ENCODE measurements at places on chromosomes 11 and 22.

GRCh38 chr11:108802492-108802891 lies 137.6 kb downstream of the DDX10 start:
- no peak for DNase-seq

GRCh38 chr11:76120513-76121101 lies 85.7 kb downstream of the WNT11 start:
- no peak for DNase-seq

DNA sequence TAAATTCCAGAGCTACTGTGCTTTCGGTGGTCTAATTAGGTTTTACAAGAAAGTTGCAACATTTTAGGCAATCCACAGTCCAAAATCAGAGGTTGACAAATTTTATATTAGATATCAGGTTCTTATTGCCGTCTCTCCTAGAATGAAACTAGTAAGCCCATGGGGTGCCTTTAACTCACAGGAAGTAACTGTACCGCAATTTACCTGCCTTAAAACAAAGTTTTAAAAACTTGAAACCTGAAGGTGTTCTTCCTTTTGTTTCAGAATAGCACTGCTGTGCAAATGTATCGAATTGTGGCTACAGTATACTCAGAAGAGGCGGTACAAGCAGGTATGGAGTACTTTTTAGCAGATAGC lies 77.2 kb downstream of the PISD start:
- DNase-seq, result no peak

- no peak for DNase-seq
Observed at GRCh38 chr11:81744336-81745116, 989.1 kb downstream of the FAM181B start.

DNA sequence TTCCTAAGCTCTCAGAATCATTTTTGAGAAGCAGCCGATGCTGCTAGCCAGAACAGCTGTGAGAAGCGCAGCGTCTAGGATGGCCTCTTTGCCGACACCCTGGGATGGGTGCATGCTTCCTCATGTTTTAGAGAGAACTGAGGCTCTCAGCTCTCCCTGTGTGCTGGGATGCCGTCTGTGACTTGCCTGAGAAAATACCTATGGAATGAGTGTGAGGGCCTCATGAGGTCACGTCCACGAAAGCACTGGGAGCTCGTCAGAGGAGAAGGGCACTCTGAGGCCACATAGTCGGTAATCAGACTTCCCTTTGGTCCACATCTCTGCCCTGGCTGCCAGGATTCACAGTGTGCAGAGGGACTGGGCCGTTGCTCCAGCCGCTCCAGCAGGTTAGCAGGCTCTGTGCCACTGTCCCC lies 54.7 kb downstream of the MICAL3 start:
- no peak for DNase-seq

DNA sequence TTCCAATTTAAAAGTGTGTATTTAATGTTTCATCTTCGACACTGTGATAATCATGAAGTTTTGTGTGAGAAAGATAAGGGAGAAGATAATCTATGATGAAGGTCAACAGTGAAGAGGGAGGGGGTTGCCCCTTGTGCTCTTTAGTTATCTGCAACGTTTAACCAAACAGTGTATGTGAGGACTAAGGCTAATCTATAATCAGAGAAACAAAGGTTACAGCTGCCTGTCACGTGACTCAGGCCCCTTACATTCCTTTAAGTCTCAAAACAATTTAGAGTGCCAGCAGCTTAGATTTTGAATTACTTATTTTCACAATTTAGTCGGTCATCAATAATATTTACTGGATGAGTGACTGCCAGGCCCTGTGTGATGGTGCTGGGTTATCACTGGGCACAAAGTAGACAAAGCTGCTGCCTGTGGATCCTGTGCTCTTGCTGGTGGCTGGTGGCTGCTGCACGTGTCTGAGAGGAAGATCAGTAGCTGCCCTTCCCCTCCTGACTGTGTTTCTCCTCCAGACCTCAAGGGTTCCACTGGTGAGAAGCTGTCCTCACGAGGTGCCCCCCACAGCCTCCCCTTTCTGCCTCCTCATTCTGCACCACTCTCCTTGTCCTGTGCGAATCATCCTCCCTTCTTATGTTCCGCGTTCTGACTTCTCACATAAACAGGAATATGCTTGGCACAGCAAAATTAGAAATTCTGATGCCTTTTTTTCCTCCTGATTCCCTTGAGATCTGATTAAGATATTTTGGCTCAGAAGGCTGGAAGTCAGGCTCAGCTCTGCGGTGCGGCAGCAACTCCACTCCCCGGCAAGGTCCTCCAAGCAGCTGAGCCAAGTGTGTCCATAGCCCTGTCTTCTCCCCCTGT lies 331.1 kb upstream of the B3GAT1 start:
- DNase-seq, result no peak

- DNase-seq, result no peak
Observed at GRCh38 chr11:102111011-102111786, 952 bp downstream of the YAP1 start.

DNA sequence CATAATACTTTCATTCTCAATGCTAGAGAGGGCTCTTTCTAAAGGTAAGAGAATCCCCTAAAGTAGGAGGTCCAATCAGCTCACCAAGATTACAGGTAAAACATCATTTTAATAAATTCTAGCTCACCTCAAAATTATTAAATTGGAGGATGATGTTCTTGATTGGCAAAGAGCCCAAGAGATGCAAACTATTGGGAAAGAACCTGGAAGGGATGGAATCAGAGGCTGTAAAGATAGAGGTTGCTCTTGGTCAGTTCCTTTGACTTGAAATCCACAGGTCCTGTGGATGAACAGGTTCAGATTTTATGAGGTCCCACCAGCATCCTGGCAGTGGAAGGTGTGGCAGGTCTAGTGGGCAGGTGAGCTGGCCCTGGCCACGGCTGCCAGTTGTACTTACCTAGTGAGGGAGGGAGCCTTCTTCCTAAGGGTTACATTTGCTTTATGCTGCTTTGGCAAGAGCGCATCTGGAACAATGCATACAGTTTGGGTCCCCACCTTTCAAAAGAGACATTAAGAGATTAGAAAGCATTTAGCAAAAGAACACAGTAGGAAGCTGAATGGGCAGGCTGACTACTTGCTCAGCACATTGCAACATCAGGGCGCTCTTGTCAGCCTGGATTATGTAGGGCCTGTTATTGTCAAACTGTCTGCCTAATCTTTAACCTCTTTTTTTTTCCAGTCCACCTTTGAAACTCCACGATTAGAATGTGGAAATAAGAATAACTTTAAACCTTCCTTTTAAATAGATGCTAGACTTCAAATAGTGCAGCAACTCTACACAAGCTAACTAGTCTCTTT lies 97.0 kb downstream of the RDX start:
- no peak for DNase-seq

DNA sequence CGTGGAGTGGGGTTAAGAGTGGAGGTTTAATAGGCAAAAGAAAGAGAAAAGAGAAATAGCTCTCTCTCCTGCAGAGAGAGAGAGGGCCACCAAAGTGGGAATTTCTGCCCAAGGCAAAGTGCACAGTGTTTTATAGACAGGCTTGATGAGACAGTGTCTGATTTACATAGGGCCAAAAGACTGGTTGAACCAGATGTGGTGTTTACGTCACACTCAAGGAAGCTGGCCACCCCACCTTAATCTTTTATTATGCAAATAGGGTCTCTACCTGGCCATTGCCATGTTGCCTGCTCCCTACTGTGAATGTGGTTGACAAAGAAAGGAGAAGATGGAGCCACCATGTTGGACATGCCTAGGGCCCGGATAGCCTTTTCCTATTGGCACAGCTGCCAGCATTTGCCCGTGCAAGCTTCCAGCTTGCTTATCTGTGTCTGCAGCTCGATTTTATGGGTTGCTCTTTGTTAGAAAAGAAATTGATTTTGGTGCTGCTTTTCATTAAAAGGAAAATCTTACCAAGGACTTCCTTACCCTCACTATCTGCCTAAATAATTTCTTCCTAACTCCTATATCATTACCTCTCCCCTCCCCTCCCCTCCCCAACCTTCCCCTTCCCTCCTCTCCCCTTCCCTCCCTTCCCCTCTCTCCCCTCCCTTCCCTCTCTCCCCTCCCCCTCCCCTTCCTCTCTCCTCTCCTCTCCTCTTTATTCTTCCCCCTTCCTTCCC lies 436.0 kb downstream of the NELL1 start:
- no peak for DNase-seq

DNA sequence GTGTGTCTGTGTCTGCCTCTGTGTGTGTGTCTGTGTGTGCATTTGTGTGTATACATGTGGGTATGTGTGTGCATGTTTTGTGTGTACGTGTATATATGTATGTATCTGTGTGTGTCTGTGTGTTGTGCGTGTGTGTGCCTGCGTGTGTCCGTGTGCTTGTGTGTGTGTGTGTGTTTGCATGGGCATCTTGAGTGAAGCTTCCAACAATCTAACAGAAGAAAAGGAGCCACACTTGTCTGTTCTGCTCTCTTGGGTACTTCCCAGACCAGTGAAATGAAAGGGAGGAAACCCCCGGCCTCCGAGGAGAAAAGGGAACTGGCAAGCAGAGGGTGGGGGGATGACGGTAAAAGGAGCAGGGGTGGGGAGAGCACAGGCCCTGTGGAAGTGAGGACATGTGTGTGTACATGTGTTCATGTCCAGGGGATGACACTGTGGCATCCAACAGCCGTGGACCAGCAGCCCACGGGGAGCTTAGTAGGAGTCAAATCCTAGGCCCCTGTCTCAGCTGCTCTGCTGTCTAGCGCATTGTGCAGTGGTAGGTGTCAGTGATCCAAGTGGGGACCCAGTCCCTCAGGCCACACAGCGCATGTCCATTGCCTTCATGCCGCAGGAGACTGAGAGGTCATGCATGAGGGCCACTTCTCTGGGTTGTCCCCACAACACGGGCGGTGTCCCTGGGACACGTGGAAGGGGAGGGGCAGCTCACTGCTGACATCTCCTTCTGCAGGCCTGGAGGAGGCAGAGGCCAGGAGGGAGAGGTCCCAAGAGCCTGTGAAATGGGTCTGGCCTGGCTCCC lies 8.1 kb downstream of the CSF2RB start:
- no peak for DNase-seq

GRCh38 chr22:44837481-44837880 lies 85.1 kb downstream of the ARHGAP8 start:
- DNase-seq, result no peak

- no peak for DNase-seq
Observed at GRCh38 chr22:50603511-50604255, 3.1 kb downstream of the MAPK8IP2 start.

GRCh38 chr11:34437224-34438125 lies 1.3 kb upstream of the CAT start:
- no peak for DNase-seq

DNA sequence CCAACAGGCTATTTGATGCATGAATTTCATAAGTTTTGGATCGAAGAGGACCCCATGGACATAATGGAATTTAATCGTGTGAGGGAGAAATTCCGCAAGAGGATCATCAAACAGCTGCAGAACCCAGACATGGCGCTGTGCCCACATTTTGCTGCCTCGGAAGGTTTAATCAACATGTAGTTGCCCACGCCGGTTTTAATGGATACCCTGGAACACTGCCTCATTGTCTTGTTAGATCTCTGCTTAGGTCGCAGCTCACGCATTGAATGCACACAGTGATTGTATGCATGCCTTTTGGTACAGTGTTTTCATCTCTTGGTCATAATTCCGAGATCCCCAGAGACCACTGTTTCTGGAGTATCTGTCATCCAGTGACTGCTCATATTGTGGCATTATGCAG lies 46.8 kb downstream of the SLN start:
- DNase-seq, result no peak

DNA sequence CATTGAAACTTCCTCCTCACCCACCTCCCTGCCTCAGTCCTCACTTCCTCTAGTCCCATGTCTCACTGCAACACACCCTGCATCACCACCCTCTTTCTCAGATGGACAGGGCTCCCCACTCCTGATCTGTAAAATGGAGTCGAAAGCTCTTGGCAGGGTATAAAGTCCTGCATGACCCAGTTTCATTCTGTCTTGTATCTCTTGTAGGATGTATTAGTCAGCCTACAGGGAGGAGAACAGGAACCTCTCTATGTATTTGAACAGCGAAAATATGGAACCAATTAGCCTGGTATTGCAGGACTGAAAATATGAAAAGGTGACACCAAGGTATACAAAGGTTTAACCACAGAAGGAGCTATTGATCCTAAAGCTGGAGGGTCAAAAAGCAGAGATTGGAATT lies 156.9 kb upstream of the SNX19 start:
- DNase-seq, result no peak

DNA sequence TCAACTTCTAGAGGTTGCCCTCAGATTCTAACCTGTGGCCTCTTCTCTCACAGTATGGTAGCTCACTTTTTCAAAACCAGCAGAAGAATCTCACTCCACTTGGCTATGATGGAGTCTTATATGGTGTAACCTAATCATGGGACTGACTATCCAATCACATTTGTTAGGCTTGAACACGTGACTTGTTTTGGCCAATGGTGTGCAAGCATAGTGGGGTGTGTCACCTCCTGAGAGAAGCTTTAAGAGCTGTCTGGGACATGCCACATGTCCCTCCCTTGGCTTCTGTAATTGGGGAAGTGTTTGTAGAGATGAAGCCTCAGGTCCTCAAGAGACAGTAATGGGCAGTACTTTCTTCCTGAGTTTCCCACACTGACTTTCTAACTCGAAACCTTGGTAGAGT lies 12.8 kb upstream of the SMIM38 start:
- DNase-seq, result no peak

- DNase-seq, result no peak
Observed at GRCh38 chr11:9893474-9893873, 229.6 kb downstream of the SWAP70 start.

- DNase-seq, result no peak
Observed at GRCh38 chr11:31823644-31824331, 12.7 kb upstream of the PAX6 start.

DNA sequence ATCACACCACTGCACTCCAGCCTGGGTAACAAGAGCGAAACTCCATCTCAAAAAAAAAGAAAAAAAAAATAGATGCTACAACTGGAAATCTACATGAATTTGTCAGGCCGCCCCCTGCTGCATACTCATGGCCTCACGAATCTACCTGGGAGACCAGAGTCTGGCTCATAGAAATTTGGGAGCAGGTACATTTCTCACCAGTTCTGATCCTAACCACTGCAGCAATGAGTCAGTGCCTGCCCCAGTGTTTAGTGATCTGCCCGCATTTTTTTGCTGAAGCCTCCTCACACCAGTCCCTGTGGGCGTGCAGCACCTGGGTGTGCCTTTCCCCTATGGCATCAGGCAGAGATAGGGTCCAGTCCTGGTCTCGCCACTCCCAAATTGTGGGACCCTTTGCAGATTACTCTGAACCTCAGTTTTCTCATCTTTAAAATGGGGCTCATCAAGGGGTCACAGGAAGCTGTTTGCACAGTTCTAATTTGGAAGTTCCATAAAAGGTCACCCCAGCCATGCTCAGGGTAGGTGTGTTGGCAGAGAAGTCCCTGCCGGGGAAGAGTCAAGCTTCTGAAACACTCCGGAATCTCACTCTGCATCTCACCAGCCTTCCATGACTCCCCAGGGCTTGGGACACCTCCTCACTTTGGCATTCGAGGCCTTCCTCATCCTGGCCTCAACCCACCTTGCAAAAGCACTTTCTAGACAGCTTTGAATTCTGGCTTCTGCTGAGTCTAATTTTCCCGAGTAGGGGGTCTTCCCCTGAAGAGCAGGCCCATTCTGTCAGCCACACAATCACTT lies 39.3 kb upstream of the LINC01488 start:
- DNase-seq, result no peak

DNA sequence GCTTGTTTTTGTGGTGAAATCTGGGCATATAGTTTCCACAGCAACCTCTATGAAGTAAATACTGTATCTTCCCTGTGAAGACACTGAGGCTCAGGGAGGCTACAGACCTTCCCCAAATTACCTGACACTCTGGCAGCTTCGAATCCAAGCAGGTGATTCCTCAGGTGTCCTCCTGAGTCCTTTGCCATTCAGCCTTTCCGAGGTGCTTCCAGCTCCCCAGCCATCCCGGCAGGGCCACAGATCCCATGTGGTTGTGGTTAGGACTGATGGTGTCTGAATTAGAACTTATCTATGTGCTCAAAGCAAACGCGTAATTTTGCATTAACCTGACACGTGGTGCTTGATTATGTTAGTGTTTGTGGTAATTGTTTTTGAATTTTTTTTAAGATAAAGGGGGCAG lies 785.6 kb downstream of the BRD1 start:
- no peak for DNase-seq

Data from activated CD4-positive, CD25-positive, alpha-beta regulatory T cell (primary cell).